ENCODE measurements at places on chromosomes 16 and 17.

DNA sequence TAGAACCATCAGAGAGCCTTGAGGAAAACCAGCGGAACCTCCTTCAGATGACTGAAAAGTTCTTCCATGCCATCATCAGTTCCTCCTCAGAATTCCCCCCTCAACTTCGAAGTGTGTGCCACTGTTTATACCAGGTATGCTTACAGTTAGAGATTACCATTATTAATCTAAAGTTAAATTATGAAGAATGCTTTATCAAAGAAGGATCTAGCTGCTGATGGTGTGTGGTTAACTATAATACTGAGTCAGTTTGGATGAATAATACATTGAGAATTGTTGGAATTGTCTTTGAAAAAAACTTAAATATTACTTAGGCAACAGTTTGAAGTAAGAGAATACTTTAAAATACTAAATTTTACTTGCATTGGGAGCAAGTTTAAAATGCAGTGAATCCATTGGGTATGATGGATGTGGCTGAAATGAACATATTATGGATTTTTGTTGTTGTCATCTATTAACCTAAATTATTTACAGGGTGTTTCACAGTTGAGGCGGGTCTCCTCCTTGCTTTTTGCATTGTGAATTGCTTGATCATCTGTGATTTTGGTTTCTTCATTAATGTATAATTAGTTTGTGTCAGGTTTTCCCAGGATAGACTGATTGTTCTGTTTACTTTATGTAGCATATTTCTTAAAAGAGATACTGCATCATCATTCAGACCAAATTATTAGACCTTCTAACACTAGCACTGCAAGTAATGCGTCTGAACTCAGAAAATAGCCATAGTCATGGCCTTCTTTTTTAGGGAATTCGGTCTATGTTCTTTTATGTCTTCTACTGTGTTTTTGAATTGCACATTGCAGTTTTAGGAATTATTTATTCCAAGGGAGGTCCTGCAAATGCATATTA is 47.8 kb downstream of the OMG start:
- DNase-seq = no peak

DNA sequence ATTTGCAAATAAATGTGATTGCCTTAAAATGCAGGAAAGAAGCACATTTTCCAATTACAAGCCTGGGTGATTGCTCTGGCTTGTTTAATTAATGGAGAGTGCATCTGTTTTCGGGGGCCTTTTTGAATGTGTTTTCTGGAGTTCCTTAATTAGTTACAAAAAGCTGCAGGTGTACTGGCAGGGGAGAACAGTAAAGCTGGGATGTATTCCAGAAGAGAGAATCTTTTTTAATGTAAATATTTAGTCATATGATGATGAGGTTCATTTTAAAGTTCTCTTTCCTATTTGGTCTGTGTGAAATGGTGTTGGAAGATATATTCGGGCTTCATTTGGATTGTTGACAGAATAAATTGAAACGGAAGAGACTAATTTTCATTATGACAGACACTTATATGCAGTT is 70.9 kb upstream of the N4BP1 start:
- DNase-seq = no peak

DNA sequence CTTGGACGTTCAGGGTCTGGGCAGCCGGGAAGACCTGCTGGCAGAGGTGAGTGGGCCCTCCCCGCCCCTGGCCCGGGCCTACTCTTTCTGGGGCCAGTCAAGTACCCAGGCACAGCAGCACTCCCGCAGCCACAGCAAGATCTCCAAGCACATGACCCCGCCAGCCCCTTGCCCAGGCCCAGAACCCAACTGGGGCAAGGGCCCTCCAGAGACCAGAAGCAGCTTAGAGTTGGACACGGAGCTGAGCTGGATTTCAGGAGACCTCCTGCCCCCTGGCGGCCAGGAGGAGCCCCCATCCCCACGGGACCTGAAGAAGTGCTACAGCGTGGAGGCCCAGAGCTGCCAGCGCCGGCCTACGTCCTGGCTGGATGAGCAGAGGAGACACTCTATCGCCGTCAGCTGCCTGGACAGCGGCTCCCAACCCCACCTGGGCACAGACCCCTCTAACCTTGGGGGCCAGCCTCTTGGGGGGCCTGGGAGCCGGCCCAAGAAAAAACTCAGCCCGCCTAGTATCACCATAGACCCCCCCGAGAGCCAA is 8.6 kb upstream of the ABCC3 start:
- peak; percentile 47 for DNase-seq

DNA sequence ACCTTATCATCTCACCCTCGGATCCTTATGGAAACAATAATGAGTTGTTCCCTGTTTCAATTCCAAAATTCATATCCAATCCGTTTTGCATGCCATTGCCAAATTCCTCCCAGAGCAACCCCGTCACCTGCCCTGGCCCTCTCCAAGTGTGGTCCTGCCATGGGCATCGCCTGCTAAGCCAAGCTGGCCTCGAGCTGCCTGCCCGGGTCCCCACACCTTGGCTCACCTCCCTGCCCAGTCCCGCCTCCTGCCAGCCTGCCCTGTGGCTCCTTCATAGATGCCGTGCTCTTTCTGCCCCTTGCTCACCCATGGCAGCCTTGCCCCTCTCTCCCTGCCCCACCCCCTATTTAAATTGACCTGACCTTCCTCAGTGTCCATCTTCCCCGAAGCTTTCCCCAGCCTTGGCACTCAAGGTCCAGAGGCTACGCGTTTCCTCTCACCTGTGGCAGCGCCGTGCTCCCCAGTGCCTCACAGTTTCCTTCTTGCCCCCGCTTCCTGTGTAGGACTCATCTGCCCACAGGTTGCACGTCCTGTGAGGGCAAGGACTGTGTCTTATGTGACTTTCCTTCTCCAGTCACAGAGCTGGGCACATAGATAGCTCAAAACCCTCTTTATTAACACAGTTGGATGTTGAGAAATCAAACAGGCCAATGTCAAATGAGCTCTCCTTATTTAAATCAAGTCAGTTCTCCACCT is 12.7 kb downstream of the MAPT start:
- DNase-seq = no peak

GRCh38 chr16:56348168-56349085 is 76.9 kb downstream of the AMFR start:
- DNase-seq = no peak

DNA sequence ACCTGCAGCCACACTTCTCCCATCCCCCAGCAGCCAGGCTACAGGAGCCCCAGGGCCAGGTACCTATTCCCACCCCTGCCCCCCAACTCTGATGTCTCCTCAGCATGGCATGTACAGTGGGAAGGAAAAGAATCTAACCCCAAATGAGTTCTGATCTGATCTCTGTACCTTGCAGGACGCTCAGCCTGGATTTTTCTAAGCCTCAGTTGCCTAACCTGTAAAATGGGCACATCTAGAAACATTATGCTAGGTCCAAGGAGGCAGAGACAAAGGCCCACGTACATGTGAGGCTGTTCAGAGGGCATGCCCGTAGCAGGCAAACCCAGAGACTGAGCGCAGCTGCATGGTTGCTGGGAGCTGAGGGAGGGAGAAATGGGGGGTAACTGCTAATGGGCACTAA is 35.1 kb downstream of the SLC38A8 start:
- DNase-seq = no peak

DNA sequence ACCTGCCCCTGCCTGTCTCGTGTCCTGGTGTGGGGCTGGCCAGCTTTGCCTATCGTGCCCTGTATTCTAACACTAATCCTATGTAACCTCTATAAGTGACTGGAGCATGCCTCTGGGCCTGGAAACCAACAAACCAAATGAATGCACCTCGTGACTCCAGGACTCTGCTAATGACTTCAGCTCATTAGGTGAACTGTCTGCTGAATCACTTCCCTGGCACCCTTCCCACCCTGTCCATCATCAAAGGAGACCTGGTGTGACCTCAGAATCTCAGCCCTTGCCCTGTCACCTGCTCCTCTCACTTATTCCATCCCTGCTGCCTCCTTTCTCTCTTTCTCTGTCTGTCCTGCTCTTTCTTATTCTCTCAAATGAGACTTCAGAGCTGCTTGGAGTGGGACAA is 322.4 kb downstream of the CBLN1 start:
- no peak for DNase-seq

DNA sequence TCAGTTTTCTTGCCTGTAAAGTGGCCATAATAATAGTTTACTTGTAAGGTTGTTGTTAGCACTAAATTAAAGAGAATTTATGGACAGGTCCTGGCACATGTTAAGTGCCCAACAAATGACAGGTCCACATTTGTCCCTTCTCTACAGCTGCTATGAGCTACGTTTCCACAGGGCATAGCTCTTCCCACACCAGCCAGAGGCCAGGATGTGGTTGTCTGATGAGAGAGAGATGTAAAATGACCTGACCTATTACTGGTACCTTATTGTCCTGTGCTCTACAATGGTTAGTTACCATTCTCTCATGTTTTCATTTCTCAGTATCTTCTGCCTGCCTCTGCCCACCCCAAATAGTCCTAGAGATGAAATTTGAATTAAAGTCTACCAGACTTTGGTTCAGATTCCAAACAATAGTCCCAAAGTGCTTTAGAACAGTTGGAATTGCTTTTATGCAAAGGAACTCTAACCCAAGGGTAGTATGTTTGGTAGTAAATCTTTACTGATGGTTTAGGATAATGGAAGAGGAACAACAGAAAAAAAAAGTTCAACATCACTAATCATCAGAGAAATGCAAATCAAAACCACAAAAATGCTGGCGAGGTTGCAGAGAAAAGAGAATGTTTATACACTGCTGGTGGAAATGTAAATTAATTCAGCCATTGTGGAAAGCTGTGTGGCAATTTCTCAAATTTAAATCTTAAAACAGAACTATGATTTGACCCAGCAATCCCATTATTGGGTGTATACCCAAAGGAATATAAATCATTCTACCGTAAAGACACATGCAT is 57.1 kb upstream of the ANKFN1 start:
- DNase-seq = no peak

DNA sequence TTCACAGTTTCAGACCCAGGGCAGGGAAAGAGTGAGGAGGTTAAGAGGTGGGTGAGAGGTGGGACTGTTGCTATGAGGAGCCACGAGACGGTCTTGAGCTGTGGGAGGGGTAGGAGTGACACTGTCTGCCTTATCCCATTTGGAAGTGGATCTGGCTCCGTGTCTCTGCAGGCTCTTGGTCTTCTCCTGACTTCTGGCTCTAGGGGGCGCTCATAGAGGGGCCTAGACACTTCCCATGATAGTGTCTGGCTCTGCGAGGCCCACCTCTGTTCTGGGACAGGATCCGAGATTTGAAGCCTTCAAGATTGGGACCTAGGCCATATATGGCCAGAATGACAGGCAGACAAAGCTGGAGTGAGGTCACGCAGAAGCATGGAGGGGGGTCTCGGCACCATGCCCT is 204.5 kb downstream of the GSG1L start:
- DNase-seq = no peak

Measured in hematopoietic multipotent progenitor cell treated with erythropoietin and hydrocortisone succinate and interleukin-3 and kit ligand, for 15 days (in vitro differentiated cells).